ENCODE measurements at places on chromosomes 12 and 14.

DNA sequence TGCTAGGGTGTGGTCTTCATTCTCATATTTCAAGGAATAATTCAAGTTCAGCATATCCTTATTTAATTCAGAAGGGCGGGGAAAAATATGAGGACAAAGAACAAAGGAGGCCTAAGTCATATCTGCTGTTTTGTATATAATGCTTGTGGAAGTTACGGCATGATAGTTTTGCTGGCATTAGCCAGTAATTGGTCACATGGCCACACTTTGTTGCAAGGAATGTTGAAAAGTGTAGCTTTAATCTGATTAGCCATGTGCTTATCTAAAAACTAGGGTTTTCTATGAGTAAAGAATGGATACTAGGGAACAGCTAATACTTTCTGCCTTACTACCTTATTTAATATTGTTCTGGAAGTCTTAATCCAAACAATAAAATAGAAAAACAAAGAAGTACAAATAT lies 34.4 kb upstream of the E2F7 start:
- H3K36me3 ChIP-seq: no peaks in the 10 kb centered on the region
- no peak overlapping the region for H3K27ac ChIP-seq
- no peaks in the 10 kb centered on the region for H3K4me1 ChIP-seq
- DNase-seq: no peak

- no peak overlapping the region for H3K4me3 ChIP-seq
- no peaks in the 10 kb centered on the region for H3K27me3 ChIP-seq
- DNase-seq: no peak
- no peaks in the 10 kb centered on the region for H3K4me1 ChIP-seq
- no peaks in the 10 kb centered on the region for H3K36me3 ChIP-seq
These were observed 61.0 kb downstream of the PPM1H start for GRCh38 chr12:62873826-62874448.

- no peaks in the 10 kb centered on the region for H3K36me3 ChIP-seq
- DNase-seq: no peak
- no peaks in the 10 kb centered on the region for H3K27me3 ChIP-seq
These were observed 8.6 kb downstream of the TC2N start for GRCh38 chr14:91858536-91859275.

DNA sequence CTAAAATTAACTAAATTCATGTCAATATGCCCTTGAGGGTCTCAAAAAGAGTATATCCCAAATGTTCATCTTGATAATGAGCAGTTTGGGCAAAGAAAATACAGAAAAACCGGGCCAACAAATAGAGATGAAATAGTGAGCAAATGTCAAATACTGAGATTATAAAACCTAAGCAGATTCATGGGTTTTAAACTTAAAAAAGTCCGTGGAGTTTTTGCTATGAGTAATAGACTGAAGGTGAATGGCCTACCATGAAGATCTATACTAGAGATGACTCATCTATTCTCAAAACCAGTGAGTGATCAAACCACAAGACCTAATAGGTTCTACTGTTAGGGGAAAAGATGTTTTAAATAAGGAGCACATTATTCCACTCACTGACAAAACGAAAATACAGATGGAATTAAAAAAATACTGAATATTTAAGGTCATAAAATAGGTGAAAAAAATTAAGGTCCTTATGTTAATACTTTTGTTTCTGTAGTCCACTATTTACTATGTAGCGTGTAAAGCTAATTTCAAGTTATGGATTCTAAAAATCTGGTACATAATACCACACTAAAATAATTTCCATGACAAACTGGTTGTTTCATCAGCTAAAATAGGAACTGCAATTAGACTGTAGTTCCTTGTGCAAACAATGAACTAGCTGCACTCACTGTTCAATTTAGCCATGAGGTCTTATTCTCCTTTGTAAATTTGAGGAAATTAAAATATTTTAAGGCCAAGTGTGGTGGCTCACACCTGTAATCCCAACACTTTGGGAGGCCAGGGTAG lies 5.0 kb downstream of the HNRNPC start:
- peaks cover 55% of the 10 kb centered on the region for H3K4me1 ChIP-seq
- H3K27me3 ChIP-seq: no peaks in the 10 kb centered on the region
- DNase-seq: no peak
- peak overlapping the region; percentile 20 for H3K27ac ChIP-seq

GRCh38 chr14:36443374-36443773 lies 76.7 kb downstream of the NKX2-1 start:
- no peak overlapping the region for H3K27ac ChIP-seq
- H3K4me3 ChIP-seq: no peak overlapping the region
- no peak for DNase-seq
- no peaks in the 10 kb centered on the region for H3K4me1 ChIP-seq
